ENCODE measurements at places on chromosomes 13 and 19. TPM values are rescaled to one million over a fixed set of nuclear protein-coding genes. Genes with fewer than 3 reads are reported as not detected.

The C19orf73 gene
- total RNA-seq, result 4.6 TPM

The VSTM2B gene
- not detected for total RNA-seq

The METTL21C gene
- total RNA-seq, result not detected

The RGCC gene
- total RNA-seq, result 0.29 TPM

The ZSCAN4 gene
- not detected for total RNA-seq

The MPND gene
- total RNA-seq, result 6.6 TPM

The ZNF558 gene
- total RNA-seq, result 30.3 TPM

The FREM2 gene
- total RNA-seq, result 1.0 TPM

The CCDC122 gene
- 7.3 TPM for total RNA-seq

The NDUFA3 gene
- 31.8 TPM for total RNA-seq

The CD79A gene
- 0.27 TPM for total RNA-seq

The KL gene
- 2.4 TPM for total RNA-seq

The LNX2 gene
- total RNA-seq, result 11.4 TPM

The LCP1 gene
- total RNA-seq, result 83.1 TPM

The CPB2 gene
- total RNA-seq, result not detected

The PLIN5 gene
- 0.07 TPM for total RNA-seq

The ZNF440 gene
- 5.1 TPM for total RNA-seq

The LILRB2 gene
- total RNA-seq, result not detected

The ZNF66 gene
- 2.9 TPM for total RNA-seq

The RAB8A gene
- 52.9 TPM for total RNA-seq

The TMEM272 gene
- total RNA-seq, result not detected

The CEACAM8 gene
- total RNA-seq, result not detected

The ZNF805 gene
- 18.7 TPM for total RNA-seq

The ACER1 gene
- not detected for total RNA-seq

The NOTCH3 gene
- total RNA-seq, result 32.8 TPM

The PRODH2 gene
- total RNA-seq, result not detected

The TNFSF11 gene
- total RNA-seq, result 0.14 TPM

The TBC1D17 gene
- 28.1 TPM for total RNA-seq

The ZNF571 gene
- total RNA-seq, result 3.3 TPM

The CYP4F8 gene
- total RNA-seq, result not detected

The LGALS4 gene
- total RNA-seq, result not detected

The GJA3 gene
- total RNA-seq, result 0.96 TPM

The TNNT1 gene
- total RNA-seq, result 7.1 TPM

The RETN gene
- total RNA-seq, result not detected

The PRTN3 gene
- total RNA-seq, result not detected

The CEACAM3 gene
- not detected for total RNA-seq

The ZNF230 gene
- total RNA-seq, result 2.9 TPM

The KLK14 gene
- not detected for total RNA-seq

The NLRP4 gene
- not detected for total RNA-seq

The IL4I1 gene
- 6.2 TPM for total RNA-seq

The NTN5 gene
- total RNA-seq, result not detected

The ZNF723 gene
- not detected for total RNA-seq

The LILRB3 gene
- 0.50 TPM for total RNA-seq

The CIRBP gene
- 298 TPM for total RNA-seq

The FAM83E gene
- total RNA-seq, result 0.25 TPM

The SH2D3A gene
- 45.8 TPM for total RNA-seq

The SELENOV gene
- total RNA-seq, result 0.42 TPM

The KIR2DL3 gene
- total RNA-seq, result not detected

The HSH2D gene
- 1.8 TPM for total RNA-seq

The DIRAS1 gene
- 5.3 TPM for total RNA-seq

The ERFL gene
- not detected for total RNA-seq

The CRX gene
- total RNA-seq, result not detected

The RTBDN gene
- total RNA-seq, result 0.21 TPM

The EDNRB gene
- 0.75 TPM for total RNA-seq

The PCDH9 gene
- total RNA-seq, result 0.75 TPM
